ENCODE measurements at places on chromosomes 12 and 14.

GRCh38 chr12:54421175-54421878 is 2.3 kb upstream of the ITGA5 start:
- DNase-seq: no peak

- DNase-seq: no peak
Measured at GRCh38 chr14:68501171-68501570, 291.7 kb downstream of the ZFP36L1 start.

DNA sequence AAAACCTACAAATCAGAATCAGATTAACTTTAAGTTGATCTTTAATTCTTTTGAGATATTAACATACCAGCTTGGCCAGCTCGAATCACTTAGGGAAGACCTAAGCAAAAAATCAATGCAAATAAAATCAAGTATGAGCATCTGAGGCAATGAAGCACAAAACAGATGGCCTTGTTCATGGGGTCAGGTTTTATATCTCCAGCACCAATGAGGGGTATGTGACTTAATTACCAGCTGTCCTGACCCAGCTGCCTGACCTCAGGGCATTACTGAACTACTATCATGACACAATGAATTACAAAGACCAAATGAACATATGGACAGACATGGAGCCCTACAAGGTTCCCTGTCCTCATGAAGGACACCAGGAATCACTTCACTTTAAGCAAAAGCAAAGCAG is 70.5 kb downstream of the FGD6 start:
- DNase-seq: no peak

DNA sequence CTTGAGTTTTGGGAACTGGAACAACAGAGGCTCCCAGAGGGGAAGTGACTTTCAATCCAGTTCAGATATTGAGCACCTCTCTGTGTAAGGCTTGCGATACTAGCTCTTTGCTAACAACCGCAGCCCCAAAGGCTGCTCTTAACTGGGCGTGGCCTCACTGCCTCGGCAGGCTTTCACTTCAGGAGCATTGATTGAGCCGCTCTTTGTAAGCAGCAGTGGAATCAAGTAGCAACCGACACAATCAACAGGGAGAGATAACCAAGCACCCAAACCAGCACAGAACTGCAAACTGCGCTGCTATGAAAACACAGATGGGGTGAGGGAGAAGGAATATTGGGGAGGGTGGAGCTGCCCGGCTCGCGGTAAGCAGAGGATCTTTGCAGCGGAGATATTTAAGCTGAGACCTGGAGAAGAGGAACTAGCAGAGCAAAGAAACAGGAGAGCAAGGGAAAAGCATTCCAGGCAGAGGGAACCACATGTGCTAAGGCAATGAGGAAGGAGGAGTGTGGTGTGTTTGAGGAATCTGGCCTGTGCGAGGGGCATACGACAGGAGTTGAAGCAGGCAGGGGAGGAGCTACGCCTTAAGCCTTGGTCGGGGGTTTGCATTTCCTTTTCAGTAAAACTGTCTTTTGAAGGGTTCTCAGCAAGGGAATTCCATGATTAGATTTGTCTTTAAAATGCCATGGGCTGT is 17.3 kb upstream of the YY1 start:
- DNase-seq: peak; percentile 75

- DNase-seq: no peak
Measured at GRCh38 chr12:126950266-126950665, 1316.7 kb upstream of the TMEM132C start.

GRCh38 chr12:100187068-100187467 is 13.5 kb upstream of the ACTR6 start:
- DNase-seq: no peak

- DNase-seq: no peak
Measured at GRCh38 chr14:57755018-57755521, 110.8 kb downstream of the SLC35F4 start.

GRCh38 chr12:89253488-89253887 is 98.8 kb downstream of the DUSP6 start:
- DNase-seq: no peak

DNA sequence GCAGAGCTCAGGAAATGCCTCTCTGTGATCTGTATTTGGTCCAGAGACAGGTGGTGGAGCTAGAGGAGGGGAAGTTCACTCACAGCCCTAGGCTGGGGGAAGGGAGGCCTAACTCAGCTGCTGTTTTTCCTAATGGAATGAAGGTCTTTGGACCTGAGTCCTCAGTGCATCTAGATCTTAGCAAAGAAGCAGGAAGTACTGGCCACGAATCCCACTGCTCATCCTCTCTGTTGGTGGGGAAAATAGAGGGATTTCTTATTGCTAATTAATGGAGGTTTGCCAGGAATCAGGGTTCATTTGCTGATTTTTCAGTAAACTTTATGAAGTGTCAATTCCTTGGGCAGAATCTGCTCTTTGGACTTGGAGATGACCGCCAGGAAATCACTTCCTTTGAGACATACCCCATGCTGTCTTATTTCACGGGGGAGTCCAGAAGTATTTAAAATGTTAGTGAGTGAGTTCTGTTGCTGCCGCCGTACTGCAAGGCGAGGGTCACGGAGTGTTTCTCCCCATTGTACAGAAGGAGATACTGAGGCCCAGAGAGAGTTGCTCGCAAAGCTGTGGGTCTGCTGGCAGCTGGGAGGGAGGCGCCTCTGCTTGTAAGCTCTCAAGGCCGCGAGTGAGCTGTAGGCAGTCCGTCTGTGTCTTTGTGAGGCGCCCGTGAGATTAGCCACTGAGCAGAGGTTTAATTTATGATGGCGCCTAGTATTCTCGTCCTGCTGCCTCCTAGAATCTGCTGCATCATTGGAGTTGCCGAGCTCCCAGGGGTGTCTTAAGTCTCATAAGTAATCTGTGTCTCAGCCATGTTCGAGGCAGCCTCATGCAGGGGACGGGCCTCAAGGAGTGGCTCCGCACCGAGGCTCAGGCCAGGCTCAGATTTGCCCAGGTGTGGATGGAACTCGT is 88.2 kb downstream of the TSPAN9 start:
- no peak for DNase-seq

GRCh38 chr12:61574339-61574738 is 685.9 kb upstream of the USP15 start:
- DNase-seq: no peak

- peak; percentile 58 for DNase-seq
Measured at GRCh38 chr12:40152783-40153383, 47.0 kb upstream of the SLC2A13 start.

- no peak for DNase-seq
Measured at GRCh38 chr12:129727100-129727499, 176.7 kb downstream of the TMEM132D start.

GRCh38 chr12:108855284-108856169 is 1.9 kb downstream of the SSH1 start:
- DNase-seq: no peak

DNA sequence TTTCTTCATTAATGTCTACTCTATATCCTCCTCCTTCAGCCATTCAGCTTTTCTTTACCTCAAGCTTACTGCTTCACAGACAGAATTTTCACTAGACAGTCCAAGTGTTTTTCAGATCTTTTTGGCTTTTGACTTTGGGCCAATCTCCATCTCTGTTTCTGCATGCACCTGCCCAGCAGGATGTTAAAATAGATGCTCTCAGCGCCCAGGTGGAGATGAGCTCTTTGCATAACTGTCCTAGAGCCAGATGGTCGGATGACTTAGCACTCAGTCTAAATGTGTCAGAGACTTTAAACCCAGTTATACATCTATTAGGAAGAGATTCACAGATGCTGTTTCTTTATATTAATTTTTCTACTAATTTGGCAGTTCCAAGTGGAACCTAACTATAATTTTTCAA is 80.3 kb upstream of the SSTR1 start:
- DNase-seq: no peak

GRCh38 chr12:106953352-106954250 is 2.1 kb upstream of the TMEM263 start:
- no peak for DNase-seq

- DNase-seq: no peak
Measured at GRCh38 chr12:116165036-116165425, 112.5 kb downstream of the MED13L start.

DNA sequence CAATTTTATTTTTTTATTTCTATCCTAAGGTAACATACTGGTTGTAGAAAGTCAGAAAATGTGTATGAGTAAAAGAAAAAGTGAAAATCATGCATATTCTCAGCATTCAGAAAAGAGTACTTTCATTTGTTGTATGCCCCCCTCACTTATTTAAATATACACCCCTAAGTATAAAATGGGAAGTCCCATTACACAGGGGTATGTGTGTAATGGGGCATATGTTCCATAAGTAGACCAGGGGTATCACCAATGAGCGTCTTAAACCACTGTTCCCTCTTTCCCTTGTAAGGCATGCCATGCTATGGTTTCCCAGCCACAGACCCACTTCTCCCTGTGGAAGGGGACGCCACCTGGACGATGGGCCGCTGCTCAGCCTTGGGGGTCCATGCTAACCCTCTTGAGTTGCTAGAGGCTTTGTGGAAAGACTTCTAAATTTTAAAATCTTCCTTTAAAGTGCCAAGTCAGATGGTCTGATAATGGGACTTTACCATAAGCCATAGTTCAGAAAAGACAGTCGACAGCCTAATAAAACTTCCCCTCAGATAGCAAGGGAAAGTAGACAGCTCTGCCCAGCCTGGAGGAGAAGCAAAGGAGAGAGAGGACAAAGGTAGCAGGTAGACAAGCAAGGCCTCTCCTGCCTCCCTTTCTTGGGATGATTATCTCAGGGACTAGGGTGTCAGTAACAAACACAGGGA is 118.2 kb downstream of the ZFP36L1 start:
- DNase-seq: no peak

GRCh38 chr12:130482448-130482847 is 144.8 kb downstream of the PIWIL1 start:
- no peak for DNase-seq

GRCh38 chr12:13499008-13499407 is 302.5 kb downstream of the EMP1 start:
- no peak for DNase-seq

DNA sequence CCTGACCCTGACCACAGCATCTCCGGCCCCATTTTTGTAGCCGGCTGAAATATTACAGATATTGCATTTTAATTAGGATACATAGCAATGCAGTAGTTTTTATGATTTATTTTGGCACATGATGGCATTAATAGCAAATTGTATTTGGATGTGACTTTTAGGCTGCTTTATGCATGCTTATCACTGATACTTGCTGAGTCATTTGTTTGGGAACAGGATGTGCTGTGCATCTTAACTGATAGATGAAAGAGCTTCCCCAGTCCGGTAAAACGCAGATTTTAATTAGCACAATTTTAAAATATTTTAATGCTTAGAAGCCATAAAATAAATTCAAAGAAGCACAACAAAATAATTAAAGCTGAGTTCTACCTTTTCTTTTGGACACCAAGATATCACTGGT is 90.7 kb downstream of the OTOGL start:
- DNase-seq: no peak

DNA sequence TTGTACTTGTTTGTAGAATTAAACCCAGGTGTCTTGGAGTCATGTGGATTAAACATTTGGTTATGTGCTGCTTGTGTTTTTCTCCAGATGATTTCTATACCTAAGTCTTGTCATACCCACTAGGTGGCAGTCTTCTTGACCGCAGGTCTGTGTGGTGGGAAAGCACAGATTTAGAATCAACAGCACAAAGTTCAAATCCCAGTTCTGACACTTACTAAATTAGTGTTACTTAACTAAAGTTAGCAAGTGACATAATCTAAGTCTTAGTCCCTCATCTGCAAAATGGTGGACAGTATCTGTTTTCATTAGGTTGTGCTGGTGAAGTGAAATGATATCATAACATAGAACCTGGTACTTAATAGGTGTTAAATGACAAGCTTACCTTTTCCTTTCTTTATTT is 151.0 kb upstream of the ARHGAP5 start:
- no peak for DNase-seq

- DNase-seq: no peak
Measured at GRCh38 chr14:95524706-95525512, 8.5 kb upstream of the SYNE3 start.

GRCh38 chr14:92490239-92490959 is 23.2 kb upstream of the RIN3 start:
- DNase-seq: no peak

DNA sequence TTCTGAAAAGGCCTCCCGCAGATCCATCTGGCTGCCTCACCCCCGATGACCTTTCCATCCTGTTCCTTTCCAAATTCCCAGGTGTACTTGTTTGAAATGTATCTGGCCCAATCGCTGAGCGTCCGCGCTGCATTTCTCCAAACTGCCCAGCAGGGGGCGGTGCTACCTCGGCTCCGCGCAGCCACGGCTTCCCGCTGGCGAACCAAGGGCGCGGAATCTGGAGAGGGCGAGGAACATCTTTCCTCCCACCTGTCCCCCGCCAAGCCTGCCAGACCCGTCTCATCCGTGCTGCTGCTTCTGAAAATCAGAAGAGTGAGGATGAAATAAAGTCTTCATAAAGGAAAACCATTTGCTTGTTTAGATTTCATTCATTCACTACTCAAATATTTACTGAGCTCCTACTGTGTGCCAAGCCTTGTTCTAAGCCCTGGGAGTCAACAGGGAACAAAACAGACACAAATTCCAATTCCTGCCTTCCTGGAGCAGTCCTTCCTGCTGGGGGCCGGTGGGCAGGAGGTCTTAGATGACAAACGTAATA is 16.8 kb upstream of the MYL2 start:
- DNase-seq: peak; percentile 69

DNA sequence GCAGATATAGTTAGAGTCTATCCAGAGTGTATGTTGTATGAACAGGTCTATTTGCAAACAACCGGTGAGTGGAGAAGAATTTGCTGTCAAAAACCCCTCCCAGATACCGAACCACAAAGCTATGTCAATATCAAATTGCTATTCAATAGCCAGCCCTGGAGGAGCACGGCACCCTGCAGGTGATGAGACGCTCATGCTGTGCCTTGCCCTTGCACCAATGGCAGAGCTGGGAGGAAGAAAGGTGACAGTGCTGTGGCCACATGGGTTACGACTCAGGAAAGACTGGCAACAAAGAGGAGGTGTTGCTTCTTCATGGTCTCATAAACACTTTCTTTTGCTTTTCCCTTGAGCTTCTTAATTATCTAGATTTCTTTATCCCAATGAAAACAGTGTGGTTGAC is 55.7 kb downstream of the PAX9 start:
- no peak for DNase-seq

DNA sequence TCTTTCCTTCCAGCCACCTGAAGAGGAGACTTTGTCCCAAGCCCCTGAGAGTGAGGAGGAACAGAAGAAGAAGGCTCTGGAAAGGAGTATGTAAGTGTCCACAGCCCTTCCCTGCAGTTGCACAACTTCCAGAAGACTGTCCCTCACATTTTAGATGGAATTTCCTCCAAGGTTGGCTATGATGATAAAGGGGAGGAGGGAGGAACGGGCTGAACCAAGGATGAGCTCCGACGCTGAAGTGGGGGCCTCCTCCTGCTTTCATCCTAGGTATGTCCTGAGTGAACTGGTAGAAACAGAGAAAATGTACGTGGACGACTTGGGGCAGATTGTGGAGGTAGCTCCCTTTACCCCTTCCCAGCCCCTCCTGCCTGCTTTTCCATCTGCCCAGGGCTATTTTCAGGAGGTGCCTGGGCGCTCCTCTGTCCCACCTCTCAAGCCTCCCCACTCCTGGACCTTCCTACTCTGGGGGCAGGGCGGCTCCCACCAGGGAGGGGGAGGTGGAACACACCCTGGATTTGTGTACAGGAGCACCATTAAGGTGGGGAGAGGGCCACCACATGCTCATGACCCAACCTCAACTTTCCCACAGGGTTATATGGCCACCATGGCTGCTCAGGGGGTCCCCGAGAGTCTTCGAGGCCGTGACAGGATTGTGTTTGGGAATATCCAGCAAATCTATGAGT is 2.3 kb downstream of the ARHGEF25 start:
- no peak for DNase-seq

- DNase-seq: no peak
Measured at GRCh38 chr14:92563765-92564285, 50.2 kb downstream of the RIN3 start.

- no peak for DNase-seq
Measured at GRCh38 chr14:89266754-89267153, 150.3 kb downstream of the FOXN3 start.

GRCh38 chr12:101475751-101476305 is 692 bp downstream of the SPIC start:
- no peak for DNase-seq
